ENCODE measurements at places on chromosomes 2 and 18.

DNA sequence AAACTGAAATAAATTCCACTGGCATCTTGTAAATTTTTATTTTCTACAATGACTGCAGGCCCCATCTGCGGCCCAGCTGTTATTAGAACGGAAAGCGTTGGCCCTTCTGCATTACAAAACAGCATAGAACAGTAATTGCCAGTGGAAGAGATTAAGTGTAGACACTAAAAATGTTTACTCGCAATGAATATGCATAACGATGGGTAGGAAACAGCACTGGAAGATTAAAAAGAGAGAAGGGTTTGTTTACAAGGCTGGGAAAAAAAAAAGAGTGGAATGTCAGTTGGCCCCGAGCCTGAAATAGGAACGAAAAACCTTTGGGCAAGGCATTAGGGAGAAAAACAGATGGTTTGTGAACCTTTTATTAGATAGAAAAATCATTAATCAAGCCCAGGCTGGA, 275.9 kb upstream of the TCF4 start:
- DNase-seq: peak; percentile 49

DNA sequence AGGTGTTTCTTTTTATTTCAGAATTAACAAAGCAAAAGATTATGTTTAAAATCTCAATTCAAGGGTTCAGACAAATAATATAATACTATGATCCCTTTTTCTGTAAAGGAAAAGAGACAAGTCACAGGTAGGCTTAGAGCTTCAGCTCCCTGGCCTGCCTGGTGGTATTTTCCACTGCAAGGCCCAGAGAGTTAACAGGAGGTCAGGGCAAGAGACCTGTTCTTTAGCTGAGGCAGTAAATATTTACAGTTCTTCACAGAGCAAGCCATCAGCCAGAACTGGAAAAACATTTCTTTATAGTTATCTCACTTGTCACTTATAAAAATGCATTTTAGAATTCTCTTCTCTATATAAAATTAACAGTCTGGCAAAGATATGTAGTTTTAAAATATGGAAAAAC, 70.1 kb downstream of the EPG5 start:
- DNase-seq: no peak

DNA sequence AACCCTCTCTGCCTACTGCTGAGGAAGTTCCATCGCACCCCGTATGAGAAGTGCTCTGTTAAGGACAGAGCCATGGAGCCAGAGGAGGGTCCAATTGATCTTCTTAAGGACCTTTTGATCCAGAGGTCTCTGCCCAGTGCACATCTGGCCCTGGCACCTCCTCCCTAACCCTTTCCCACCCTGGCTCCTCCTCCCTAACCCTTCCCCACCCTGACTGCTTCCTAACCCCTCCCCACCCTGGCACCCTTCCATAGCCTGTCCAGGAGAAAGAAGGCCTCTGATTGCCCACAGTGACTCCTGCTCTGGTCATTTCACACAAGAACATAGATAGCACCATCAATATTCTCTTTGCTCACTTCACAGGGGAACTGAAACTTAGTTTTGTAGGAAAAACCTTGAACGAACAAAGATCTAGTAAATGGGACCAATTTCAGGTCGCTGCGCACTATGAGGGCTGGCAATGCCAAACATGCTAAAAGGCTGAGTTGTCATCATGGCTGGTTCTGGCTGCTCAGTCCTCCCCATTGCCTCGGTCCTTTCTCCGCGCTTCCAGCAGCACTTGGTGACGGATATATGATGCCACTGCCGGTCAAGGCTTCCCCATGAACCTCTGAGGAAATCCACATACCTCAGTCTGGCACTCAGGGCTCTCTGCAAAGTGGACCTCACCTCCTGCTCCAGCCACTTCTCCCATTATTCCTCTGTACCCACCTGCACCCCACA, 49.2 kb downstream of the PKDCC start:
- no peak for DNase-seq

DNA sequence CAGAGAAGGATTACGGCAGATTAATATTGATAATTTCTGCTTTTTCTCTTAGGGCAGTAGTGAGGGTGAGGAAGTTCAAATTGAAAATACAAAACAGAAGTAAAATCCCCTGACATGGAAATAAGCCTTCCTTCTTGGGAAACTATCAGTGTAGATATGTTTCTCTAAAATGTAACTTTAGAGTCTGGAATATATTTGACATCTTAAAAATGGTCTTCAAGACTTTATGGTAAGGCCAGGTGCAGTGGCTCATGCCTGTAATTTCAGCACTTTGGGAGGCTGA, 33.0 kb downstream of the INPP5D start:
- no peak for DNase-seq

GRCh38 chr18:25815659-25816058, 274.8 kb downstream of the SS18 start:
- no peak for DNase-seq

DNA sequence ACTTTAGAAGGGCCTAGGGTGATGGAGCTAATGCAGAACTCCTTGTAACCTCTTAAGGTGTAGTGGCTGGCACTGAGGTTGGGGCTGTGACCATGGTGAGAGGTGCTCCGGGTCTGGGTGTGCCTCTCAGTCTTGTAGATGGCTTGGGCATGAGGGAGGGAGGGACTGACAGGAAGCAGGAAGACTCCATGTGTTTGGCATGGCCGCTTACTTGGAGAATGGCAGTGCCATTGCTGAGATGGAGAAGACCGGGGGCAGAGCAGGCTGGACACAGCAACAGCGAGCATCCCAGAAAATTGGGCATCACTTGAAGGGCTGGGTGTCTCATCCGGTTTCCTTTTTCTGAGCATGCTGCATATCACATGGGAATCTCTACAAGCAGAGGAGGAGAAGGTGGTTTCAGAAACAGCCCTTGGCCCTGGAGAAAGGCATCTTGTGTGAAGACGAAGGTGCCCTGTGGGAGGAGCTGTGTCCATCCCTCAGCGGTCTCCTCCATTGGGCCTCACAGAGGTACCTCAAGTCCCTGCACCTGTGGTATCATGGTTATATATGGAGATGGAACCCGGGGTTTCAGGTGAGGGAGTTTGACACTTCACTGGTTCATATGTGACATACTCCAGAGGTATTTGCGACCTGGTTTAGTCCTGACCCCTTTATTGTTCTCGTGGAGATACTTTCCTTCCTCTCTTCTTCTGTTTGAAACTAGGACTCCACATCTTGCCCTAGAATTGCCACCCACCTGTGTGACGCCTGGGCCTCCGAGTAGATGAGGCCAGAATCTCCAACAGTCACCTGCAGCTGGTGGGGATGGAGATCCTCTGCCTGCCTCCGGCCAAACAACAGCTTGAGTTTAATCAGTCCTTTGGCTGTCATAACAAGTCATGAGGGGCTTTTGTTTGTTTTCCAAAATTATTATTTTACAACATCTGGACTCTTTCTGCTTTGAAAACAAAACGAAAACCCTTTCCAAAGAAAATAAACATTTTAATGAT, 45.6 kb downstream of the INPP4A start:
- no peak for DNase-seq

- no peak for DNase-seq
These were observed 105.1 kb downstream of the HNRNPLL start for GRCh38 chr2:38497670-38498037.

GRCh38 chr2:98623657-98624056, 15.3 kb downstream of the UNC50 start:
- peak; percentile 71 for DNase-seq

DNA sequence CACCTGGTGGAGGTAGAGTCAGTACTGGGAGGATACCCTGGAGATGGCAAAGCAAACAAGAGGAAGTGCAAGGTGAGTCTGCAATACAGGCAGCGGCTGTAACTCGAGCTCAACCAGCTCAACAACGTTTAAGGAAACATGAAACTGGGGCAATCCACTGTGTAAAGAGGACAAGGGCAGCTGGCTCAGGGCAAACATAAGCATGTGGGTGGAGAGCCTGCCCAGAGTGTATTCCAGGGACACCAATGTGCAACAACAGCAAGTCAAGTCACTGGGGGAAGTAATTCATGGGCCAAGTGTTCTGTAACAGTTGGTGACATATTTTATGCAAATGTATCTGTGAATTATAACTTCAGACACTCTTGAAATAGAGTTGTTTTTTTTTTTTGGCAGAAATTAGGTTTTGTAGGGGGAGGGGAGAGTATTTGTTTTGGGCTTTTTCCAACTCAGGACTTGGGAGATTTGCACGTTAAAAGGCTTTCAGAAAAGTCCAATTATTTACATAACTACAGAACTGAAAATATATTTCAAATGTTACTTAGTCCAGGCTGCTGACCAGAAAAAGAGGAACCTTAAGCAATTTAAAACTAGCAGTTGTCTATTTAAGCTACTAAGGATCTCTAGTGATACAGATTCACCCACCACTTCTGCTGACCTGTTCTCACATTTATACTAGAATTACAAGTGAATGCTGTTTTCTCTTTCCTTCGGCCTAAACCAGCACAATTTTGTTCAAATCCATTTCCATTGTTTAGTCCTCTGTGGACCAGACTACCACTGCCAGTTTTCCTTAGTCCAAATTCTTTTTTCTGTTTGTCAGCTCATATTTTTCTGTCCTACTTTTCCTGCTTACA, 18.6 kb downstream of the NRXN1 start:
- no peak for DNase-seq

- no peak for DNase-seq
These were observed 146.8 kb upstream of the PXDN start for GRCh38 chr2:1891147-1891546.

- no peak for DNase-seq
These were observed 98.2 kb upstream of the MAPRE2 start for GRCh38 chr18:34942975-34943374.

GRCh38 chr2:128477026-128477820, 158.6 kb upstream of the HS6ST1 start:
- DNase-seq: no peak

DNA sequence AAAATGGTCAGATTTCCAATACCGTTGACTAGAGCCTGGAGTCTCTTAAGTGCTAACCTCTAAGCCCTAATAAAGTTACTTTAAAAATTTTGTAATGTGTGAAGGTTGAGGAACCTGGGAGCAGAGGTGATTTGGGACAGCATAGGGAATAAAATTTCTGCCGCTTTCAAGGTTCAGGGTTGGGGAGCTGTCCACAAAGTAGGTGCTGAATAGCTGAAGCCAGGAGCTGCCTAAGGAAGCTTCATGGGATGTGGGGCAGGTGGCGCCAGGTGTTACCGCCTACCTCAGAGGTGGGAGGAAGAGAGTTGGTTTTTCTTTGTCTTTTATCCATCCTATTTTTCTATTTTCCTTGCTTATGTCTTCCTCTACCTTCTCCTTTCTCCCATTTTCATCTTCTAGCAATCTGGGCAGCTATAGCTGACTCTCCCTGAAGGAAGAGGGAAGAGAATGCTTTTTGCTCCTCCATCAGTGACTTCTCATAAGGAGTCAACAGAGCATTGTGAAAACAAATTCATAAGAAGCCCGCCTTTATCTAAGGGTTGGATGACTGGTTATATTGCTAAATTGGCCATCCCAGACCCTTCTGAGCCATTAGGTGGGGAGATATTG, 178.7 kb downstream of the CLIP4 start:
- DNase-seq: peak; percentile 27

- DNase-seq: no peak
These were observed 514.8 kb upstream of the HNMT start for GRCh38 chr2:137449454-137449853.

DNA sequence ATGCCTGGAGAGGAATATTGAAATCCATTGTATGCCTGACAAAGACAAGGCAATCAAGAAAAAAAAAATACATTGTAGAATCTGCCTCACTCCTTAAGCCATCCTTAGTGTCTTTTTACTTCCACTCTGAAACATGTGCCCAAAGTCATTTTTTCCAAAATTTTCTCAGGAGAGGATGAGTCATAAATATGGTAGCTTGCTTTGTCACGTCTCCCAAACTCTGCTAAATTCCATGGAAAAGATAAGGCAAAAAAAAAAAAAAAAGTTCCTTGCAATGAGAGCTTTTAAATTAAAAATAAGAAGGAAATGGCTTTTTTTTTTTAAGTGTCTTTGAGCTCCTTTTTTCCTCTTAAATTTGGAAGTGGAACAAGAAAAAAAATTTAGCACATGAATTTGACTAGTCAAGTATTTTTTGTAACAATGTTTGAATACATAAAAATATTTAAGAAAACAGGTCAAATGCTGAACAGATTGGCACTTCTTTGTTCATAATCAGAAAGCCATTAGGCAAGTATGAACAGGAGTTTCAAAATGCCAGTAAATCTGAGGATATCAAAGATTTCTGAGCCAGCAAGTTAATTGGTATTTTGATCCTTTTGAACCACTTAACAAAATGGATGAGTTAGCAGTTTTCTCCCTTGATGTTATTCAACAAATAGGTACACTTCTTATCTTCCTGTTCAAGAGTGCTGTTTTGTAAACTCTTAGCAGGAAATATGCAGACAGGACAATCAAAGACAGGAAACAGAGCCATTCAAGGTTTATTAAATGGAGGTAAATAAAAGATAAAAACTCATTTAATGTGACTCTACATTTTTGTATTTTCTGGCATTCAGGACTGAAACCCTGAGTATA, 247.3 kb upstream of the SP5 start:
- peak; percentile 18 for DNase-seq

- DNase-seq: peak; percentile 100
These were observed at the start of gene RFX8 for GRCh38 chr2:101474731-101475384. Gene RFX8 (minus strand): TSS chr2:101475112. CDS start chr2:101466848, 8,264 bp downstream.

DNA sequence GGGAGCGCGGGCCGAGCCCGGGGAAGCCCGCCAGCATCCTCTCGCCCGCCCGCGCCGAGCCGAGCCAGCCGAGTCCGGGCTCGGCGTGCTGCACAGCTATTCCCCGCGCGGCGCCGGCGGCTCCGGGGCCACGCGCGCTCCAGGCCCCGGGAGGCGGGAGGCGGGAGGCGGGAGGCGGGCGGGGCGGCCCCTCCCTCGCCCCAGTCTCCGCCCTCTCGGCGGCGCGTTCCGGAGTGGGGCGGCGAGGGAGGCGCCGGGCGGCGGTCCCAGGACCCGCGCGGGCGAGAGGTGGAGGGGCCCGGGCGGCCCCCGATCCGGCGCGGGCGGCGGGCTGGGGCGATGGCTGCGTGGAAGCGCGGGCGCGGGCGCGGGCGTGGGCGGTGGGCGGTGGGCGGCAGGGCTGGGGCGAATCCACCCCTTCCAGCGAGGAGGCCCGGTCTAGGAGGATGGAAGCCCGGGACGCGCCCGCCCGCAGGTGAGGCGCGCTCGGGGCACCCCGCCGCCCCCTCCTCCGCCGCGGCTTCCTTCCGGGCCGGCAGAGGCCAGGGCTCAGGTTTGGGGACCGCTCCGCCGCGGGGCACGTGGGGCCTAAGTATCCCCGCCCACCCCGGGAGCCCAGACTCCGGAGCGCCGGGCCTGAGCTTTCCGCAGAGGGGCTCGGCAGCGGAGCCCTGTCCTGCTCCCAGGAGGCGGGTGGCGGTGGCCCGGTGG, at the start of gene ADCY3:
Gene ADCY3 (minus strand): TSS at position 140 of the 711 bp plus-strand sequence. CDS start 1,250 bp downstream, outside the sequence.
- DNase-seq: no peak

DNA sequence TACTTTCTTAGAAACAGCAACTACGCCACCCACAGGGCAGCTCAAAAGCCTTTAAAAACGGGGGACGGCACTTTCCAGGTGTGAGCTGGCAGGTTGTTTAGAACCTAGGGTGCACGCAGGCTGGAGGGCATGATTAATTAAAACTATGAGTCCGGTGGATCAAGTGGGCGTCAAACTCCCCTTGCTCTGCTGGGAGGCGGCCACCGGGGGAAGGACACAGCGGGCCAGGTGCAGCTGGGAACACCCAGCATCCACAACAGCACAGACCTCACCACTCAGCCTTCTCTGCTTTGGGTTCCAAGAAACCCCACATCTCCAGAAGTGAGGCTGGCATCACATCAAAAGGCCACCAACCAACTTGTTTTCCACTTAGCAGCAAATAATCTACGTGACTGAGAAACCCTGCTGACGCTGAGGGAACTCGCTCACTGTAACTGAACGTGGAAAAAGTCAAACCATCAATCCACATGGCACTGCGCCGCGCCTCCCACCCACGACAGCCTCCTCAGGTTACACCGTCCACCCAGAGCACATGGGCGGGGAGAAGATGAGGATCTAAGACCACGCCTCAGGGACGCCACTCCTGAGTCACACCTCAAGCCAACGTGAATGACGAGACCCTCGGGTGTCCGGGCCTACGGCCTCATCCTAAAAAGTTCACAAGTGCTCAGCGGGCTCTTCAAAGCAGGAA, 118.2 kb downstream of the ZNF516 start:
- peak; percentile 43 for DNase-seq
